NCI-H524 treated with DMSO at 0.1 percent for 48 hours (cell line): ENCODE measurements at places on chromosomes 2 and 18.

GRCh38 chr2:74390606-74391005 is 10.5 kb upstream of the DCTN1 start:
- no peak for DNase-seq

- DNase-seq = no peak
Measured at GRCh38 chr2:201057087-201057521, 14.4 kb downstream of the HYCC2 start.

DNA sequence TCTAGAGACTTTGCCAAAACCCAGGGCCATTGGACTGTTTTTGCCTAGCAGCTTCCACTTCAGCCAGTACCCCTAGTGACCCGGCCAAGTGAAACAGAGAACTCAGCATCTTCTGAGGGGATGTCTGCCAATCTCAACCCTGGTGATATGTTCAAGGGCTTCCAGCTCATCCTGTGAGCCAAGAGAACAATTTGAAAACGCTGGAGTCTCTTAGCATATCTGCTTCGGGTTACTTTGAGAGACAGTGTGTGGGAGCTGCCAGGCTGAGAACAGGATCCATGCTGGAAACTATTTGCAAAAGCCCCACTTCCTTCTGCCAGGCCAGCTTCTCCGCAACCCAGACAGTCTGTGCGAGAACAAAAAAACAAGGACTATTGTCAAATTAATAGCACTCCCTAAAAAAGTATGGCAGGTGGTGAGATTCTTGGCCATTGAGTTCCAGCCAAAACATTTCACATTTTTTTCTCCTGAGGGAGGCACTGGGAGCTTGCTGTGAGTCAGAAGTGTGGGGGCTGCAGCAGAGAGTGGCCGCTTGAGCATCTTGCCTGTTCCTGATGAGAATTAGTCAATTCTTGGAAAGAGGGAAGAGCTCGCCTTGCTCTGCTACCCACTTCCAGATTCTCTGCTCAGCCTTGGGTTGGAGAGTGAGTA is 395.6 kb upstream of the TRIB2 start:
- no peak for DNase-seq

DNA sequence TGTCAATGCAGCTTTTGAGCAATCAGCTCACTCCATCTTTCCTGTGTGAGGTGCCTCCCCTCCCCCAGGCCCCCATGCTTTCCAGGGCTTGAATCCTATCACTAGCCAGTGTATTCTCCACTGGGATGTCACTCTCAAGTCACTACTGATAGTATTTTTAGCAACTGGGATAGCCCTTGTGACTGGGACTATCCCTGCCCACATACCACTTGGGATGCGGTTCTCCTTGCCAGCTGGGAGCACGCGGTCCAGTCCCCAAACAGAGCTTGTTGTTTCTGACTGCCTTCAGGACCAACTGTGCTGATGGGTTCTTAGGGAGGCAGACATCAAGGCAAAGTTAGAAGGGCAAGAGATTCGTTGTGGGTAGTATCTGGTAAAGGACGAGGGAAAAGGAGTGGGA is 134.9 kb downstream of the FAM161A start:
- no peak for DNase-seq

GRCh38 chr18:25457126-25457525 is 105.2 kb upstream of the ZNF521 start:
- DNase-seq = no peak

GRCh38 chr2:214740867-214741395 is 68.6 kb downstream of the BARD1 start:
- no peak for DNase-seq

DNA sequence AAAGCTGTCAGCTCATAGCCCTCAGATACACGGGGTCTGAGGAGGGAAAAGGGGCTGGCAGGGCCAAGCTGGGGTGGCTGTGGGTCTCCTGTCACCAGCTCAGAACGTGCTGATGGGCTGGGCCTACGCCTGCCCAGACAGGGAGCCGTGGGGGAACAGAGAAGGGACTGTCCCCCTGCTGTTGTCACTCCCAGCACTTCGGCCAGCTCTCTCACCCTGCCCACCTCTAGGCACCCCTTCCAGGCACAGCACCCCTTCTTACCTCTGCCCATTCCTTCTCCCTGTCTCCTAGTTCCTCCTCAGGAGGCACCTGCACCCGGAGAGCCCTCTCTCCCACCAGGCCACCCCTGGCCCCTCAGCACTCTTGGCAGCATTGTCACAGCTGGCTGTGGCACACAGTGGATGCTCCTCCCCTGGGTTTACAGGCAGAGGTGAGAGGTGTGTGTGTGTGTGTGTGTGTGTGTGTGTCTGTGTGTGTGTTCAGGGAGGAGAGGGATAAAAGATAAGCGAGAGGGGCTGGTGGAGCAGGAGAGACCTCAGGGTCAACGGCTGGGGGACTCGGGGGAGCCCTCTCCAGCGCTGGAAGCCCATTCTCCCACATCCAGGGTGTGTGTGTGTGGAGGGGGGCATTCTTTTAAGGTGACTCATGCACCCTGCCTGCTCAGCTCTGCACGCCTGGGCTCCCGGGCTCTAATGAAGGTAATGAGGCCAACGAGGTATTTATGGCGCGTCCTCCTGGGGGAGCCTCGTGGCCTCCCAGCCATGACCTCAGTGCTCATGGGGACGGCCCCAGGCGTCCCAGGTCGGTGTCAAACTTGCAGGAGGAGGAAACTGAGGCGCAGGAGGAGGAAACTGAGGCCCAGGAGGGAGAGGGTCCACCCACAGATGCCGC is 66.1 kb upstream of the SMAD7 start:
- DNase-seq = no peak

DNA sequence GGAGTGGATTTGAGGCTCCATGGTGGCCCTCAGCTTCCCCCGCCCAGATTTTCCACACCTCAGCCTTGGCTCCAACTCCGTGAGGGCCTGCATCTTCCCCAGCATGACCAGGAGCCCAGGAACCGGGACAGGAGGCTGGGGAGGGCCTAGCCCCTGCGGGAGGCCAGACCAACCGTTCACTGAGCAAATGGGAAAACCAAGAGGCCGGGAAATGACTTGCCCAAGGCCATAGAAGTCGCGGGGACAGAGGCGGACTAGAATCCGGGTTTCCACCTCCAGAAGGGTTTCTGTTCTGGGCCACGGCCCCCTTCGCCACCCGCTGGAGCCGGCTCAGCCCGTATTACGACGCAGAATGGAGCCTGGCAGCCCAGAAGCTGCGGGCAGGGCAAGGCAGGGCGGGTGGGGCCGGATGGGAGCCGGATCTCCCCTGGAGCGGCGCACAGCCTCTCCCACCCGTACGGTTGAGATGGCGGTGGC is 7.9 kb upstream of the CRYBA2 start:
- DNase-seq = no peak

GRCh38 chr2:101089419-101089818 is 61.8 kb downstream of the TBC1D8 start:
- no peak for DNase-seq

GRCh38 chr2:217900010-217900779 is 102.6 kb downstream of the TNS1 start:
- DNase-seq = no peak

GRCh38 chr18:3219241-3219630 is 532 bp downstream of the MYOM1 start:
- DNase-seq = no peak

- no peak for DNase-seq
Measured at GRCh38 chr18:80245781-80246444, 1.4 kb downstream of the PARD6G start.

DNA sequence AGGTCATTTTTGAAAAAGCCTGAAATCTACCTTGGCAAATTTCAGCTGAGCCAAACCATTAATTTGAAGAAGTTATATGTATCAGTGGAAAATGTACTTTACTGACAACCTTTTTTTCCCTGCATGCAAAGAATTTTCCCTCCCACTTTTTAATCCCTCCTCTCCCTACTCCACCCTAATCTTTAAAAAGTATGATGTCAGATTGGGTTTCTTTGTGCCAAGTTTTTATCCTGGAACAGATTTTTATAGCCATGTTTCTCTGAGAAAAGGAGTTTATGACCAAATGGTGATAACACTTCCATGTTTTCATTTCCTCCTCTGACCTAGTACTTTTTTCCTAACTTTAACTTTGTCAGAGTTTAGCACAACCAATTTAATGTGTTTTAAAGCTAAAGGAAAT is 250.3 kb upstream of the FOSL2 start:
- DNase-seq = no peak

GRCh38 chr2:20349513-20349921 is 1.1 kb downstream of the PUM2 start:
- no peak for DNase-seq

- DNase-seq = no peak
Measured at GRCh38 chr2:86441392-86441881, 266 bp downstream of the KDM3A start.

- no peak for DNase-seq
Measured at GRCh38 chr2:55155764-55156281, 76.3 kb downstream of the CLHC1 start.

- DNase-seq = no peak
Measured at GRCh38 chr2:186518945-186519344, 32.9 kb downstream of the ZC3H15 start.

- DNase-seq = peak; percentile 14
Measured at GRCh38 chr2:178306352-178307073, 112.2 kb downstream of the OSBPL6 start.

DNA sequence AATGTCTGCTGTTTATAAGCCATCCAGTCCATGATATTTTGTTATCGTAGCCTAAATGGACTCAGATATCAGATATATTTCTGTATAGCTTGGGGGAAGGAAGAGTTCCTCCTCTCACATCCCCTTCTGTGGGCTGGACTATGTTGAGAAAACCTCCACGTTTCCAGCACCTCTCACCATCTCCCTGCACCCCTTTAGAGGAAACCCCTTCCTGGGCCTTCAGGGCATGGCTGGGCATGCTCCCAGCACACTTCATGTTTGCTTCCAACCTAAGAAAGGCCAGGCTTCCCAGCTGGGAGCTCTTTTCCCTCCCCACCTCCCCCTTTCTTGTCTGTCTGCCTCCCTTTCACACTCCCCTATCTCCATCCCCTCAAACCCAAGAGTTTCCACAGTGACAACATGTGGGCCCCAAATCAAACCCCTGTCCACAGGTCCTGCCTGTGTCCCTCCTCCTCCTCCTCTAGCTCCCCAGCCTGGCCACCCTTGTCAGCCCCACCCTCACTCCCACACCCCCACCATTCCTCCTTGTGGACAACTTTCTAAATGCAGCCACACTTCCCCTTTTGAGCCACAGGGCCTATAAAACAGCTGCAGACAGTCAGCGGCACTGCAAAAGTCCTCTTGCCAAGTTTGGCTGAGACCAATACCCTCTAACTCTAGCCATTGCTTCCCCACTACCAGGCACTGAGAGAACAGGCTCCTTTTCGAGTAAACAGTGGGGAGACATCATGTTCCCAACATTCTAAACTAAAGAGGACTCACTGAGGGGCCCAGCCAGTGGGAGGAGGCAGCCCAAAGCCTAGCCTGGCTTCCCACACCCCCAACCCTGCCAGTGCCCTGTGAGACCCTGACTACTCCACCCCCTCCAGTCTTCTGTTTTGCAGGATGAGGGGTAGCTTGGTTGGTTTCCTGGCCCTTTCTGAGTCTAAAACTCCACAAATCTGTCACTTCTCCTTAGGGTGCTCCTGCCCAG is 120.5 kb downstream of the ZFP36L2 start:
- no peak for DNase-seq

DNA sequence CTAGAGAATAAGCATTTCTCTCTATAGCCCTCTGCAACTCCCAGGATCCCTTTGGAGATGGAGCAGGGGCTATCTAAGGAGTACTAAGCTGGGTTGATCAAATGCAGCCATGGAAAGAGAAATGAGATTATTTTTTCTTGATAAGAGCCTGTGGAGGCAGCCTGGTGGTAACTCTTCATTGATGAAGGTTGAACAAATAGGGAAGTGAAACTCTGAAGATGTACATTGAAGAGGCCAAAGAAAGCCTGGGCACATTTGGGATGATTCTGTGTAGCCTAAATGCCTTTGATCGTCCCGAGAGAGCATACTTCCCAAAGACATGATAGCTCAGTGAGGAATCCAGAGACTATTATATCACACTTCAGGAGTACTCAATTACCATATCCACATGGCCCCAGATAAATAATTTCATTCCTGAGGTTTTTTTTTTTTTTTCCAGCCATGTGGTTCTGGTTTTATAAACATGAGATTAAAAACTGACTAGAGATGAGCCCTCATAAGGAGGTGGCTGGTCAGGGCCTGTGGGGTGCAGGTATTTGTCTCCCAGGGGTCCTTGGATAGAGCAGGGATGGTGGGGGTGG is 192.5 kb downstream of the TPGS2 start:
- DNase-seq = no peak

- no peak for DNase-seq
Measured at GRCh38 chr2:171745806-171746205, 58.5 kb downstream of the DYNC1I2 start.

DNA sequence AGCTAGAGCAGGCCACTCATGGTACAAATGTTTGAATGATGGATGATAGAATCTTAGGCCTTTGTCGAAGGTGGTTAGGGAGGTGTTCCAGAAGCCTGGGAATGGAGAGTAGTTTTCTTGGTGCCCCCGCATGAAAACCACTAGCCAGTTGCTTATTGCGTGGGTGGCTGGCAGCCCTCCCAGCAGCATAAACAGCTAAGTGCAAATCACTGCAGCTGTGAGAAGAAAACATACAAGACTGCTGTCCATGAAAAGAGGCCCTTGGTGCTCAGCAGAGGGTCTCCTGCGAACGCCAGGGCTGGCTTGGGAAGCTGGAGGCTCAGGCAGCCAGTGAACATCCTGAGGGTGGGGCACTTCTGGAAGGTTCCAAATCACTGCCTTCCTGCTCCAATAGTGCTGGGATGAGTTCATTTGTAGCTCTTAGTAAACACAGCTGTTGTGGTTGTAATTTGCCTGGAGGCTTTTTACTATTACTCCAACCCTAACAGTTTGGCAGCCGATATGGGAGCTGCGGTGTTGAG is 118.8 kb downstream of the MGAT5 start:
- DNase-seq = no peak

GRCh38 chr18:75727456-75727855 is 300.0 kb upstream of the SMIM21 start:
- no peak for DNase-seq

- no peak for DNase-seq
Measured at GRCh38 chr2:96890252-96890651, 20.4 kb upstream of the SEMA4C start.

DNA sequence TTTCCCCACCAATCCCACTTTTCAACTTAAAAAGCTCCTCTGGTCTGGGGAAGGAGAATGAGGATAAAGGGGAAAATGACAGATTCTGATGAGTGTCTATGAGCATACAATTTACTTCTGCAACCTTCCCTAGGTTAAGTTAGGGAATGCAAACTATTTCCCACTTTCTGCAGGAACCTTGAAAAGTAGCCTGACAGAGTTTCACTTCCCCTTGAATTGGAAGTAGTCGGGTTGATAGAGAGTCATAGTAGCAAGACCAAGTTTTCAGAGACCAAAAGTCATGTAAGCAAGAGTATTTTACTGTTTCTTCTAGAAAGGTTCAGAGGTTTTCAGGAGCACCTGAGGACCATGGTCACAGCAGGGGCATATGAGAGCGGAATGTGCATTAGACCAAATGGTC is 815.1 kb downstream of the CPS1 start:
- DNase-seq = no peak

GRCh38 chr2:170362871-170363631 is 185.1 kb downstream of the MYO3B start:
- no peak for DNase-seq

DNA sequence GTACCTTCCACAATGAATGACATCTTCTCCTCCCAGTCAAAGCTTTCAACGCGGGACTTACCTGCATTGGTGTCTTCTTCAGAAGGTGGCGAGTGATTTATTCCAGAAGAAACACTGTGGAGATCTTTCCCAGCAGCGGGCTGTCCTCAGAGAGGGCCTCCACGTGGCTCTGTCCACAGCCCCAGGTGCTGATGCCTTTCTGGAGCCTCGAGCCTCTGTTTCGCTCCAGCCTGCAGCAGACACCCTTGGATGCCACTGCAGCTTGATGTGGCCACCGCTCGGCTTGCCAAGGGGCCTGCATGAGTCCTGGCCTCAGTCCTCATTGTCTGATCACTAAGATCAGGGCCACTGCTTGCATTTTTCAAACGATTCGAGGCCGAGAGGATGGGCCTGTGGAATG is 46.6 kb upstream of the GALR1 start:
- DNase-seq = no peak
